Vagina (tissue), 2 donors: ENCODE measurements at places on chromosomes 1 and 21.

DNA sequence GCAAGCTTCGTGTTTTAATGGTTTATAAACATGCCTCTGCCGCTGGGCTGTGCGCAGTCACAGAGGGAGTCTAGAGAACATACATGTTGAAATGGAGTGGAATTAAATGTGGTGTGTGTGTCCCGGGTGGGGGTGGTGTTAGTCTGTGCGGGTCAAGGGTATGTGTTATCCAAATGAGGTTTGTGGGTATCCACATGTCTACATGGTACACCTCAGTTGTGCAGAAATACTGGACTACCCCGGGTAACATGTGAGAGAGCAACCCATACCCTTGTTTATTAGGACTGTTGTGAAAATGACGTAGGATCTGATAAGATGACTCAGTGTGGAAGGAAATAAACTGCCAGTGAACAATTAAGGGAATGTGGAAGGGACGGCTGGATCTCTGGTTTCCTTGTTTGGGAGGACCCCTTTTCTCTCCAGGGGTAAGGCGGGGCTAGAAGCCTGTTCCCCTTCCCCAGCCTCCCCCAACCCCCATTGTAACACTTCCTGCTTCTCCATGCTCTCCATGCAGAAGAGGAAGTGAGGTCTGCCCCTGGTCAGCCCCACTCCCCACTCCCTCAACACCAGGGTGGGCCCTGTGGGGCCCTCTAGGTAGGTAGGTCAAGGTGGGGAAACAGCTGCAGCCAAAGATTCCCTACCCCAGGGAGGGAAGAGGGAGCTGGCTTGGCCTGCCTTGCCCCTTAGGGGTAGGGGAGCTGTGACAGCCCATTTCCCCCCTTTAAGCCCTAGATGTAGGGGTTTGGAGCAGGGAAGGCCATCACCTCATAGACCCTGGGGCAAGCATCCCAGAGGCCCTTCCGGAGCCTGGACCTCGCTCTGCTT, 690 bp downstream of the EPS8L3 start:
- H3K27me3 ChIP-seq: no peaks in the 10 kb centered on the region
- H3K36me3 ChIP-seq: no peaks in the 10 kb centered on the region
- DNase-seq: no peak
- H3K27ac ChIP-seq: peak overlapping the region; percentile 12
- H3K4me3 ChIP-seq: no peak overlapping the region

GRCh38 chr1:22828484-22829308, 118.1 kb downstream of the EPHB2 start:
- no peaks in the 10 kb centered on the region for H3K27me3 ChIP-seq
- H3K4me3 ChIP-seq: no peak overlapping the region
- H3K36me3 ChIP-seq: no peaks in the 10 kb centered on the region
- peaks cover 35% of the 10 kb centered on the region for H3K4me1 ChIP-seq
- no peak overlapping the region for H3K27ac ChIP-seq

DNA sequence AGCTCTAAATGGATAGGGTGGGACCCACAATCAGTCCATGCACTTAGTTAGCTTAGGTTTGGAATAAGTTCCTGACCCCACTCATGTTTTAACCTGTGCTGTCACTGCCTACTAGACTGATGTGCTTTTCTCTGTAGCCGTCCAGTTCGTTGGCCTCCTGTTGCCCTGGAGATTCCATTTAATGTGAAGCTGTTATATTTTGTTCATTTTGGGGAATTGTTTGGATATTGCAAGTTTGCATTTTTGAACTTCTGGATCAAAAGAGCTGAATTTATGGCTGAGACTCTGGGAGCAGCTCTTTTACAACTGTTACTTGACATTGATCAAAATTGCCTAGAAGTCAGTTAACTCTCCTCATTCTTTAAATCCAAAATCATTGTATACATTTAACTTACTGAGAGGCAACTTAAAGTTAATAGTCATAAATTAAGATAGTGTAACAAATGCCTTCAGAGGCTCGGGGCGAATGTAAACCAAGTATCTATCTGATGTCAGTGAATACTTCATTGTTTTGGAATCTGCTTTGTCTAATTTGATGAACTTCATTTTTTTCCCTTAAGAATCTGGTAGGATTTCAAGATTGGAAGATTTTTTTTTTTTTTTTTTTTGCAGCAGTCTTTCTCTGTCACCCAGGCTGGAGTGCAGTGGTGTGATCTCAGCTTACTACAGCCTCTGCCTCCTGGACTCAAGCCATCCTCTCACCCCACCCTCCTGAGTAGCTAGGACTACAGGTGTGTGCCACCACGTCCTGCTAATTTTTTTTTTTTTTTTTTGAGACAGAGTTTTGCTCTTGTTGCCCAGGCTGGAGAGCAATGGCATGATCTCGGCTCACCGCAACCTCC, 38.1 kb downstream of the MIGA1 start:
- no peaks in the 10 kb centered on the region for H3K4me1 ChIP-seq
- H3K4me3 ChIP-seq: no peak overlapping the region
- no peak overlapping the region for H3K27ac ChIP-seq
- H3K27me3 ChIP-seq: no peaks in the 10 kb centered on the region
- H3K36me3 ChIP-seq: peaks cover 35% of the 10 kb centered on the region

- DNase-seq: no peak
- no peak overlapping the region for H3K4me3 ChIP-seq
- H3K4me1 ChIP-seq: peaks cover 10% of the 10 kb centered on the region
- H3K36me3 ChIP-seq: no peaks in the 10 kb centered on the region
These were observed 136.0 kb downstream of the GDAP2 start for GRCh38 chr1:117793413-117793812.
